T-helper 9 cell (primary cell): ENCODE measurements at places on chromosomes 13 and 19.

DNA sequence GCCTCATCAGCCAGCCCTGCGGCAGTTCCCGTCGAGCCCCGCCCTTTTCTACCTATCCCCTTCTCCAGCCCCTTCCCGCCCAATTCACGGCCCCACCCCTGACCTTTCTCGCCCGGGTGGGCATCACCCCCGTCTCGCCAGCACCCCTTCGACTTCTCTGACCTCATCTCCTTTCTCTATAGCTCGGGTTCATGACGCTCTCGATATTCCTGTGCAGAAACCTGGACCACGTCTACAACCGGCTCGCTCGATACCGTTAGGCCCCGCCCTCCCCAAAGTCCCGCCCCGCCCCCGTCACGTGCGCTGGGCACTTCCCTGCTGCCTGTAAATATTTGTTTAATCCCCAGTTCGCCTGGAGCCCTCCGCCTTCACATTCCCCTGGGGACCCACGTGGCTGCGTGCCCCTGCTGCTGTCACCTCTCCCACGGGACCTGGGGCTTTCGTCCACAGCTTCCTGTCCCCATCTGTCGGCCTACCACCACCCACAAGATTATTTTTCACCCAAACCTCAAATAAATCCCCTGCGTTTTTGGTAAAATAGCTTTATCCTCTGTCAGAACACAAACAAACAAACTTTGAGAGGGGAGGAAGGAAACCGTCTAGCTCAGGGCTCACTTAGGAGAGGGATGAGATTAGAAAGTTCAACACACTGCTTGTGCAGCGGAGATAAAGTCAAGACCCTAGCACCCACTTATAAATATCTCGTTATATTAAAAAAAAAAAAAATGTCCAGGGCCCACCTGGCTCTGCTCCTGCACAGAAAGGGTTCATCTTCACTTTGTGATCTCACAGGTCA, 5.1 kb downstream of the CD37 start:
- DNase-seq, result no peak

GRCh38 chr19:45785097-45785496, 2.8 kb upstream of the DMPK start:
- DNase-seq, result no peak

GRCh38 chr19:45058622-45059159, 17.6 kb downstream of the ZNF296 start:
- no peak for DNase-seq

GRCh38 chr19:37867831-37868230, 38.6 kb downstream of the WDR87 start:
- DNase-seq, result no peak

- DNase-seq, result no peak
These were observed 363 bp downstream of the SPIB start for GRCh38 chr19:50419022-50419579.

DNA sequence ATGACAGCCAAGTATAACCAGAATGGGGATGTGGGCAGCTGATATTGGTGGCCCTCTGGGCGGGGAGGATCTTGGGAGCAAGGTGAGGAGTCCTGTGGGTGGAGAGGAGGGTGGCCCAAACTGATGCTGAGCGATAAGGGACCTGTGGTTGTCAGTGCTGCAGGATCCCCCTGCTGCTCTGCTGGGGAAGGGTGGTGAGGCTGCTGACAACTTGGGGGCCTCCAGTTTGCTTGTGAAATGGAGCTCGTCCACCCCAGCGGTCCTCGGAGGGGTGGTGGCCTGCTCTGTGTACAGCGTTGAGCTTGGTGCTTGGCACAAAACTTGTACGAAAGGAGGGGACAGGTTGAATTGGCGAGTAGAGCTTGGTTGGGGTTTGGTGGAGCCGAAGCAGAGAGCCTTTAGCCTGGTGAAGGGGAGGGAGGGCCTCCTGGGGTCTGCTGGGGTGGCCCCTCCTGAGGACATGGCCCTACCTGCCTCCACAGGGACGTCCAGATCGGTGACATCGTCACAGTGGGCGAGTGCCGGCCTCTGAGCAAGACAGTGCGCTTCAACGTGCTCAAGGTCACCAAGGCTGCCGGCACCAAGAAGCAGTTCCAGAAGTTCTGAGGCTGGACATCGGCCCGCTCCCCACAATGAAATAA, 2.9 kb downstream of the RPS11 start:
- DNase-seq, result no peak

DNA sequence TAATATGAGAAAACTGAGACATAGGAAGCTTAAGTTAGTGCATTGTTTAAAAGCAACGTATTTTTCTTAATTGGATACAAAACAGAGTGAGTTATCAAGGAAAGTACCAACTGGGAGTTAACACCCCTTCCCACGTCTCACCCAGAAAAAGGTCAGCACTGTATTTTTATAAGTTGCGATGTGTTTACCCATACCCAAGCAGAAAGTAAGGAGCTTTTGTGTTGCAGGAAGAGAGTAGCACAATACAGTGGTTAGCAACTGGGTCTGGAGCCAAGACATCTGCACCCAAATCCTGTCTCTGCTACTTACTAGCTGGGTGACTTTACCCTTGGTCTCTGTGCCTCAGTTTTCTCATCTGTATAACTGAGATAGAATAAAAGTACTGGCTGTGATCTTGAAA, 34.3 kb downstream of the FAM216B start:
- no peak for DNase-seq

DNA sequence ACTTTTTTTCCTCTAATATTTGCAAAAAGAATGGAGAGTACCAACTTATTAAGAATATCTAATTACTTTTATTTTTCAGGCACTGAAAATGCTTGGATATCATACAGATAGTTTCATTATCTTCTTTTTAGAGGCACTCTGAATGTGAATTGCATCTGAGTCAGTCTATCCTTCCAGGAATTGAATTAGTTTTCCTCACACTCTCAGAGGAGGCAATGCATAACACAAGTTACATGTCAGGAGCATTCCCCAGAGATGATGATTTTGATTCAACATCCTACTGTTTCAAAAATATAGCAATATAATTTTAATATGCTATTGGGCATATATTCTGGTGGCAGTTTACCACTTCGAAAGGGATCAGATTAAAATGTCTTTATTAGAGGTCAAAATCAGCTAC, 1315.4 kb downstream of the PCDH9 start:
- no peak for DNase-seq

DNA sequence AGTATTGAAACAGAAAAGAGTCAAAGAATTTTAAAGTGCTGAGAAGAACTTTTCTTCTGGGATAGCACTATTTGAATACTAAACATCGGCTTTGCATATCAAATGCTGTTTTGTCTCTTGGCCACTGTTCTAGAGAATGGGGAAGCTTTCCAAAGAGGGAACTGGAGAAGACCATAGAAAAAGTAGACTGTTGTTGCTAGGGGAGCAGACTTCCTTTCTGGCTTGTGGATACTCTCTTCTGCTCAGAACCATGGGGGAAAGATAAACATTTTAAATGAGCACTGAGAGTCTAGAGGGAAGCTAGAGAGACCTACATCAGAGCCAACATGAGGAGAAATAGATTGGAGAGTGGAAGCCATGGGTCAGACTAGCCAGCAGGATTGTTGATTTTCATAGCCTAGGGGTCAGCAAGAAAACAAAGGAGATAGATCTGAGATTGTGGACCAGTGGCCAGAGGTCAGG, 315.7 kb downstream of the KCTD12 start:
- no peak for DNase-seq

DNA sequence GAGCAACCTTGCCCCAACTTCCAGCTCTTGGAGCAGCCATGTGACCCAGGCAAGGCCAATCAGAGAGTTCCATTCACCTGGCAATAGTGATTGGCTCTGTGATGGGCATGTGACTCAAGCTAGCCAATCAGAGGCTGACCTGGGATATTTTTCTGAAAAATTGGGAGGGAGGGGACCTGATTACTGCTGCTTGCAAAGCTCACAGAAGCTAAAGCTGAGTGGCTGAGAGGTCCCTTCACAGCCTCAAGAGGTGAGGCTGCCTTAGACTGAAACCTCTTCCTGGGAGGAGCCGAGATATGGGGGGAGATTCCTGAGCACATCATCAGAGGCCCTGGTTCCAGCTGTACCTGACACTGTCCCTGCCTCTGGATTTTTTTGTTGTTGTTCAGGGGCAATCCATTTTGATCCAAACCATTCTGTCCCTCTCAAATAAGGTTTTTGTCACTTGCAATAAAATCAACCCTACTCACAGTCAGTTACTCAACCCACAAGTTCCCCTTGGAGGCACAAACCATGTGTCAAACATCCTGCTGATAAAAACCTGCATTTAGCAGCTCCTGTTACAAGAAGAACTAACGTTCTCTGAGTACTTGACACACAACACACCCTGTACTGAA, 4.8 kb downstream of the CIB3 start:
- DNase-seq, result no peak

- no peak for DNase-seq
These were observed 53.6 kb upstream of the ABCC4 start for GRCh38 chr13:95354680-95355487.
